ENCODE measurements at places on chromosomes 1 and 21. TPM values are rescaled to one million over a fixed set of nuclear protein-coding genes. Genes with fewer than 3 reads are reported as not detected.

Gene CD84
- 15.3 TPM for total RNA-seq

Gene BCL2L15
- 1.0 TPM for total RNA-seq

Gene MCOLN3
- 9.9 TPM for total RNA-seq

Gene KMO
- total RNA-seq: 11.2 TPM

Gene UTP11
- total RNA-seq: 8.4 TPM

Gene OR10Z1
- not detected for total RNA-seq

Gene CCDC30
- 31.7 TPM for total RNA-seq

DNA sequence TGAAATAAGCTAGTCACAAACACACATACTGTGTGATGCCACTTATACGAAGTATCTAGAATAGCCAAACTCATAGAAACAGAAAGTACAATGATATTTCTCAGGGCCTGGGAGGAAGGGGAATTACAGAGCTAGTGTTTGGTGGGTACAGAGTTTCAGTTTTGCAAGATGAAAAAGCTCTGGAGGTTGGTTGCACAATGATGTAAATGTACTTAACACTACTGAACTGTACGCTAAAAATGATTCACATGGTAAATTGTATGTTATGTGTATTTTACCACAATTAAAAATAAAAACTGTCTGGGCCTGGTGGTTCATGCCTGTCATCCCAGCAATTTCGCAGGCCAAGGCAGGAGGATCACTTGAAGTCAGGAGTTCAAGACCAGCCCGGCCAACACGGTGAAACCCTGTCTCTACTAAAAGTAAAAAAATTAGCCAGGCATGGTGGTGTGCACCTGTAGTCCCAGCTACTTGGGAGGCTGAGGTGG lies 15.3 kb upstream of the FHAD1 start:
- no peak for DNase-seq

GRCh38 chr1:23163395-23163794 lies 5.3 kb downstream of the LUZP1 start:
- DNase-seq: no peak

DNA sequence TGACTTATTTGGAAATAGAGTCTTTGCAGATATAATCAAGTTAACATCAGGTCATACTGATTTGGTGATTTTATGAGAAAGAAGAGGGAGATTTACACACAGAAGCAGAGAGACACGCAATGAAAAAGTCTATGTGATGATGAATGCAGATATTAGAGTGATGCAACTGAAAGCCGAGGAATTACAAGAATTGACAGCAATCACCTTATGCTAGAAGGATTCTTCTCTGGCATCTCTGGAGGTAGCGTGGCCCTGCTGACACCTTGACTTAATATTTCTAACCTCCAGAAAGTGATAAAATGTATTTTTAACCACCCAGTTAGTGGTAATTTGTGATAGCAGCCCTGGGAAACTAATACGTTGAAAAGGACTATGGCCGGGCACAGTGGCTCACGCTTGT lies 14.2 kb upstream of the CFH start:
- no peak for DNase-seq

DNA sequence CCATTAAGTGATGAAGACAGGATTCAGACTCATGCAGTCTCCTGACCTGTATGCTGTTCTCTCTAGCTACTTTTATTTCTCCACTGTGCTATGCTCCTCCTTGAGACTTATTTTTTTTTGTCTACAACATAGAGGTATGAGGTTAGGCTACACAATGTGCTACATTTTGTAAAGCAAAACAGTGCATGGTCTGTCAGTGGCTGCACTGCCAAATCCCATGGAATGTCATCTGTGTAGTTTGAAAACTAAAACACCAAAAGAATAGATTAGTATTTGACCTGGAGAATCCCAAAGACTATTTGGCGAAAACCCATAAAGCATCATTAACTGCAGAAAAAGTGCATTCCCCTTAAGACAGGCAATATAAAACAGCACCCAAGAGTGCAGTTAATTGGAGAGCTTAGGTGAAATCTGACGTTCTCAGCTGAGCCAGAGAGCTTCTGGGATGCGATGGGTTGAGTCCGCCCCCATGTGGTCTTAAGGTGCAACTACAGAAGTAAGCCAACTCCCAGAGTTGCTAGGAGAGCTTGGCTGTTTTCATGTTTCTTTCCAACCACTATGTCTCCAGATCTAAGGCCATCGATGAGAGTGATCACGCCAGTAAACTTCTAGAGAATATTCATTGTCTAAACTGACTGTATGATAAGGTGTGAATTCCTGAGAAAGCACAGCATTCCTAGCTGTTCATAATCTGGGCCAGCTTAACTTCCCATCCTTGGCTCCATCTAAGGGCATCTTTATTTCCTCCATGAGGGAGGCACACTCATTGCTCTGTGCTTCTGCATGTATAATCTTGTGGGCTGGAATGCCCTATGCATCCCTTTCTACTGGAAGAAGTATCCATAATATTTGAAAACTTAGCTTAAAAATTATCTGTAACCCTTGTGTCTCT lies 20.7 kb upstream of the CYP2J2 start:
- no peak for DNase-seq

DNA sequence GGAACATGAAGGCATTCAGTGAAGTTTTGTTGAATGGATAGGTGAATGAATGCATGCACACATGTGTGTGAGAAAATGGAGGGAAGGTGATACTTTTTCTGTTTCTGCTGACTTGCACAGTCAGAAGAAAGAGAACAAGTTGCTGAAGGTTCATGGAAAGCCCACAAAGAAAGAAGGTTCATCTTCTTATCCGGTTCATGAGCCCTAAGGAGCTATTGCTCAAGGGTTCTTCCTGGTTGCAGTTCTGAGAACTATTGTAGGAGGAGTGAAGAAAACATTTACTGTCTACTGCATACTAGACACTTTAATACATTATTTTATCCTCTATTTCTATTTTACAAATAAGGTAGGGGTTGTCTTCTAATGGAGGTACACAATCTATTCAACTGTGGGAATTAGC lies 13.4 kb upstream of the NIBAN1 start:
- no peak for DNase-seq

GRCh38 chr1:66546047-66546810 lies 12.3 kb downstream of the SGIP1 start:
- no peak for DNase-seq

GRCh38 chr1:220552672-220553260 lies 24.8 kb downstream of the MARK1 start:
- DNase-seq: no peak

- DNase-seq: no peak
Observed at GRCh38 chr1:204626381-204626780, 59.2 kb downstream of the LRRN2 start.

- peak; percentile 30 for DNase-seq
Observed at GRCh38 chr1:206633708-206634121, 1.6 kb upstream of the DYRK3 start.

- no peak for DNase-seq
Observed at GRCh38 chr1:221638595-221638994, 103.3 kb downstream of the DUSP10 start.

DNA sequence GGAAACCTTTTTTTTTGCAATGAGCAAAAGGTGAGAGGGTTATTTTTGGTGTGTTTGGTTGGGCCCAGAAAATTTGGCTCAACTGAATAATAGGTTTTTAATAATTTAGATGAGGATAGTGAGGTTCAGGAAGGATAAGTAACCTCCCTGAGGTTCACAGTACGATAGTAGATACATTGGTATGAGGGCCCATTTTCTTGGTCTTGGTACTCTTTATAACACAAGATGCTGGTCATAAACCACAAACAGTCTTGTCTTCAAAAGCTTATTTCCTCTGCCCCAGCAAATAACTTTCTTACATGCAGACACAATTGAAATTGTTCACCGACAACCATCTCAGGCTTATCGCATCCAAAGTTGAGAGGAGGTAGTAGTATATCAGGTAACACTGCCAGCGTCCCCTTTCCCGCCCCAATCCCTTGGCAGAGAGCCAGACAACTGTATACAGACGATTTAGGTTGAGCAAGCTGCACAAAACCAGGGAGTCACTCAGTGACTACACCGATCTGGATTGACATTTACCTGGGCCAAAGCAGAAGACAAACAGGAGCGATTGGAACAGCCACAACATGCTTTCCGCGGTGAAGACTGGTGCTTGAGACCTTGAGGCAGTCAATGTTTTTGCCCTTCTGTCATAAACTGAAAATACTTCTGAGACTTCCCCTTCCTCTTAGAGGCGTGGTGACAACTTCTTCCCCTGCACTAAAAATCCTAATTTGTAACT lies at the start of gene SLAMF6:
SLAMF6 (minus strand) TSS at position 634 of the 724 bp plus-strand sequence; CDS start at position 571, 63 bp downstream.
- no peak for DNase-seq
